SHP77 (cell line): ENCODE measurements at places on chromosomes 12 and 14.

GRCh38 chr14:74973003-74973653, 17.7 kb upstream of the PGF start:
- no peak for DNase-seq

DNA sequence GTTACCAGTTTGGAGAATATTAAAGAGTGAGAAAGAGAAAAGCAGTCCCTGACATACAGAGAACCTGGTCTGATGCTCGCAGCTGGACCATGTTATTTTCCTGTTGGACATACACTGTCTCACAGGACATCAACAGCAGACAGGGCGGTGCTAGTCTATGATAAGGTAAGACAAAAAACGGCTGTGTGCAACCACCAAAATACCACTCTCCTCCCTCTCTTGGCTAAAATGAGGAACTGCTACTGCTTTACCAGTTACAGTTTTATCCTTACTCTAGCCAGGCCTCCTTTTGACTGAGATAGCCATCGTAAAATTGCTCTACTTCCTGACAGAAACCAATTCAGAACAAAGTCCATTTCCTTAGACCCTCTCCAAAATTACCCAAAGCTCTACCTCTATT, 47.0 kb upstream of the ERGIC2 start:
- peak; percentile 7 for DNase-seq

DNA sequence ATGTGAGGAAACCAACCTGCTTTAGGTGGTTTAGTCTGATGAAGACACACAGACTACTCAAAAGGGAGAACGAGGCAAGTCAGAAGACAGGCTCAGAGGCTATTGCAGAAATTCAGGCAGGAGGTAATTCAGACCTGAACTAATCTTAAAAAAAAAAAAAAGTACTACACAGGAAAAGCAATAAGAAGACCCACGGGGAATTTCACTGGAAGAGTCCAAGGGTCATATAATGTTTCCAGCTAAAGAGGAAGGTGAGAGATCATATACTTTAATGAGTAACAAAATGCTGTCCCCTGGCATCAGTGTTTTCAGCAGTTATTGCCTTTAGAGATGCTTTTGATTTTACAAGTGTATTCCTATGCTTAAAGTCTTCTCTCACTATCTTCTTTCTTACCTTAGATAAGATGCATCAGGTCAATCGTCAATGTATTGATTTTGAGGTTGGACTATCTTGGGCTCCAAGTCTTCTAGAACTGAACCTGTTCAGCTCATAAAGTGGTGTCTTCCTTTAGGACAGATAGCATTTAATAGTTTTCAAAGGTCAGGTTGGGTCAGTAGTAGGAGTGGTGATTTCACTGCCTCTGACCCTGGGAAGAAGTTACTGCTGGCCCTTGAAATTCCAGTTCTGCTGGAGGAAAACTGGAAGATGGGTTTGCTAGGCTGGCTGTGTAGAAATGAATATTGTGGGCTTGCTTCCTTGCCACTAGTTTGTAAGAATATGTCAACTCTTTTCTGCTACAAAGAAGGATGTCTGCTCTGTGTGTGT, 60.0 kb downstream of the FAR2 start:
- DNase-seq, result no peak

- no peak for DNase-seq
Measured at GRCh38 chr12:65252515-65252914, 26.0 kb upstream of the MSRB3 start.

DNA sequence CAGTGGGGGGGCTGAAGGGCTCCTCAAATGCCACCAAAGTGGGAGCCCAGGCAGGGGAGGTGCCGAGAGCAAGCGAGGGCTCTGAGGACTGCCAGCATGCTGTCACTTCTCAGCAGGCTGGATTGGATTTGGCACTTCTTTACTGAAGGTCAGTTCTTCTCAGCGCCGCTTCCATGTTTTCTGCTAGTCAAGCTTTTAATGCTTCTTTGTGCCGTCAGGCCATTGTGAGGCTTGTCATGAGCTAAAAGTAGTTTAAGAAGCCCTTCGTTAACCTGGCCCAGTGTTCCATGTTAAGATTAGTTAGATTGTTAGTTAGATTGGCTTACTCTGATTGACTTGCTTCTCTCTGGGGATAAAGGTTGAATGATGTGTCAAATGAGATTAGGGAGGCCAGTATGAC, 13.4 kb downstream of the GABARAPL1 start:
- DNase-seq, result no peak

DNA sequence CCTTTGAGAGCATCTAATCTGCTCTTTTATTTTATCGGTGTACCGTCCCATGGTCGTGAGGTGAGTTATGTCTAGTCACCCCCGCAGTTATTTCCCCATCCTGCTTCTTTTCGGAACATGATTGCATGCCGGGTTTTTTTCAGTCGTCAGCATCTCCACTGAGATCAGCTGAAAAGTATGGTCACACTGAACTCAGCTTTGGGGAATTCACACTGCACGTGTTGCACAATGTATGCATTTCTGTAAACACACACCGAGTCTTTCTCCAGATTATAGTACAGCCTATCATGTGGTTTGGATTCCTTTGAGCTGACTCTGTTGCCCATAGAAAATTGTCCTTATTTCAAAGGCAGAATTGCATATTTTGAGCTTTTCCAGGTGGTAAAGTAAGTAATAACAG, 24.6 kb downstream of the PLXNC1 start:
- DNase-seq, result no peak

DNA sequence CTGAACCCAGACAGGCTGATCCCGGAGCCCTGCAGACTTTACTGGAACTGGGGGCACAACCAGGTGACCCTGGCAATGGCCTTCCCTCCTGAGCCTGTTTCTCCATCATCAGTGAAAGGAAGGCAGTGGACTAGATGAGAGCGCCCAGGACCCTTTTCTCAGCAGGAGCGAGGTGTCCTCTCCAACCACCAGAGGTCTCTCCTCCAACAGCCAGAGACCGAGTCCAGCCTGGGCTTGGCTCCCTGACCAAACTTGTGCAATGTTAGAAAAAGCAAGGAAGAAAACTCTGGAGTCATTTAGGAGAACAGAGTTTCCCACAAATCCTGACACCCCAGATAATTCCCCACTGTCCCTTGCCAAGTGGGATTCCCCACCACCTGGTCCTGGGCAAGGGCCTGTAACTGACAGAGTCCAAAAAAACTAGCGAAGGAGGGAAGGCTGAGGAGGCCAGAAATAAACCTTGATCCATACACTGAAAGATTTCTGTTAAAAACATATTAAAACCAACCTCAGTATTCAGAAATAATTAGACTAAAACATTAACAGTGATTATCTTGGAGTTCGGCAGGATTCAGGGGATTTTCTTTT, 9.0 kb downstream of the RPS6KL1 start:
- DNase-seq, result peak; percentile 12

GRCh38 chr12:13206560-13206897, 10.0 kb downstream of the EMP1 start:
- DNase-seq, result no peak

- no peak for DNase-seq
Measured at GRCh38 chr12:70966996-70967790, 46.7 kb upstream of the PTPRR start.

- DNase-seq, result no peak
Measured at GRCh38 chr12:132423820-132424645, 65.9 kb upstream of the FBRSL1 start.

GRCh38 chr14:38910092-38910491, 192.9 kb downstream of the SEC23A start:
- DNase-seq, result no peak

DNA sequence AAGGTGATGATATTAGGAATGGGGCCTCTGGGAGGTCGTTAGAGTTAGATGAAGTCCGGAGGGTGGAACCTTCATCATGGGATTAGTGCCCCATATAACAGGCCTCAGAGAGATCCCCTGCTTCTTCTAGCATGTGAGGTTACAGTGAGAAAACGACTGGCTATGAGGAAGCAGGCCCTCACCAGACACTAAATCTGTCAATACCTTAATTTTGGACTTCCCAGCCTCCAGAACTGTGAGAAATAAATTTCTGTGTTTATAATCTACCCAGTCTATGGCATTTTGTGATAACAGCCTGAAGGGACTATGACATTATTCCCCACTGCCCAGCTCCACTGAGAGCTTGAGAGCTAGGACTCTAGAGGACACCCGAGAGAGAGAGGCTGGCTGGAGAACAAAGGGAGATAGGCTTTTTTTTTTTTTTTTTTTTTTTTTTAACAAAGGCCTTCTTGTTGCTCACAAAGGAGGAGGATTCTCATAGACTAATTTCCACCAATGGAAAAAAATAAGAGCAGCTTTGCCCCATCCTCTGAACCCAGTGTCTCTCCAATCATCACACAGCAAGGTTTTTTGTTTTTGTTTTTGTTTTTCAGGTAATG, 87.8 kb upstream of the EEA1 start:
- DNase-seq, result no peak

DNA sequence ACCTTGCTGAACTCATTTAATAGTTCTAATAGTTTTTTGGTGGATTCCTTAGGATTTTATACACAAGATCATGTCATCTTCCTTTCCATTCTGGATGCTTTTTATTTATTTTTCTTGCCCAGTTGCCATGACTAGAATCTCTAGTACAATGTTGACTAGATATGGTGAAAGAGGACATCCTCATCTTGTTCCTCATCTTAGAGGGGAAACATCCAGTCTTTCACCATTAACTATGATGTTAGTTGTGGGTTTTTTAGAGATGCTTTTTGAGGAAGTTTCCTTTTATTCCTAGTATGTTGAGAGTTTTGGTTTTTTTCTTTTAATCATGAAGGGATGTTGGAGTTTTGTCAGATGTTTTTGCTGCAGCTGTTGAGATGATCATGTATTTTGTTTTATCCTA, 8.7 kb downstream of the ANKRD13A start:
- no peak for DNase-seq

DNA sequence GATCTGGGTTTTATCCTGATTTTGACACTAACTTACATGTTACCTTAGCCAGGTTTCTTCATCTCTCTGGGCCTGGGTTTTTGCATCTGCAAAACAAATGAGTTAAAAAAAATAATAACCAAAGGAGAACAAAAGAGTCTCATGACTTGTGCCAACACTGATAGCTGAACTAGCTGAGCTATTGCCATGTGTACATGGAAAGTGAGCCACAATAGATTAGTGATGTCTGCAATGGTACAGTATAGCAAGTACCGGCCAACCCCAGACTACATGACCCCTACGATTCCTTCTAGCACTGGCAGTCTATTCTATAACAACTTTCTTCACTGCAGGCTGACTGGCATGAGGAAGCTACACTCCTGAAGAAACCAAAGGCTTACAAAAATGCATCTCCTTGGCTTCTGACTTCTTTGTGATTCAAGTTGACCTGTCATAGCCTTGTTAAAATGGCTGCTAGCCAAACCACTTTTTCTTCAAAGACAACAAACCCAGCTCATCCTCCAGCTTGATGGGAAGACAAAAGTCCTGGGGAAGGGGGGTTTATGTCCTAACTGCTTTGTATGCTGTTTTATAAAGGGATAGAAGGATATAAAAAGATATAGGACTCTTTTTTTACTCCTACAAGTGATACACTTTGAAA, 123.7 kb downstream of the DAD1 start:
- no peak for DNase-seq

DNA sequence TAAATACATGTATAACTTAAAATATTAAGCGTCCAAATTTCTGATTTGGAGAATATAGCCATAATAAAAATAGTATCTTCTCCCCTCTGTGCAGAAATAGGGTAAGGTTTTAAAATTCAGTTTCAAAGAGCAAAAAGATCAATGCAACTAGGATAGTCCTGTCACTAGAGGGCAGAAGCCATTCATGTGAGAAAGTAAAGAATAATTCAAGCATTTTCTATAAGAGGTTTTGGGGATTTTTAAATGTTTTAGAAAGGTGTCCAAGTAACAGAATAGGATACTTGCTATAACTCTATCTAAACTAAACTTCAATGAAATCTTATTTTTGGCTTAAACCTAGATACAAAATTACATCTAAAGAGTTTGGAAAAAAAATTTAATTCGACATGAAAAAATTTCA, 50.3 kb downstream of the ADAMTS20 start:
- DNase-seq, result peak; percentile 11

DNA sequence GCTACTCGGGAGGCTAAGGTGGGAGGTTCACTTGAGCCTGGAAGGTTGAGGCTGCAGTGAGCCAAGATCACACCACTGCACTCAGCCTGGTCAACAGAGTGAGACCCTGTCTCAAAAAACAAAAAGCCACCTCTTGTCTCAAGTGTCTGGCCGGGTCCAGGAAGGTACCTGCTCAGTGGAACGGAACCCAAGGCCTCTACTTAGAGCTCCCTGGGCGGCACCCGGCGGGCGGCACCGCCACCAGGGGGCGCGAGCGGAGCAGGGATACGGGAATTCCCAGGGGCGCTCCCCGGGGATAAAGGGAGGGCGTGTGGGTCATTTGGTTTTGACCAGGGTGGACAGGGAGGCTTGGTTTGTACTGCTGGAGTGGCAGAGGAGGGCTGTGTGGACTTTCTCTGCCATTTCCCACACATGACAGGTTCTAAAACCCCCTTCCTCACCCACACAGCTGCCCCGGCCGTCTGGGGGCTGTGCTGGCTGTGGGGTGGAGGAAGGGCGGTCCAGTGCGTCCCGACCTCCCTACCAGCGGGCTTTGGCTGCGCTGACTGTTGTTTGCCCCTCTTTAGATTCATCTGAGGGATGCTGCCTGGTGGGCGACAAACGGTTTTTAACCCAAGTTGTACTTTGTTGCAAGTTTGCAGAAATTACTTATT, 91.4 kb downstream of the SETD3 start:
- no peak for DNase-seq

DNA sequence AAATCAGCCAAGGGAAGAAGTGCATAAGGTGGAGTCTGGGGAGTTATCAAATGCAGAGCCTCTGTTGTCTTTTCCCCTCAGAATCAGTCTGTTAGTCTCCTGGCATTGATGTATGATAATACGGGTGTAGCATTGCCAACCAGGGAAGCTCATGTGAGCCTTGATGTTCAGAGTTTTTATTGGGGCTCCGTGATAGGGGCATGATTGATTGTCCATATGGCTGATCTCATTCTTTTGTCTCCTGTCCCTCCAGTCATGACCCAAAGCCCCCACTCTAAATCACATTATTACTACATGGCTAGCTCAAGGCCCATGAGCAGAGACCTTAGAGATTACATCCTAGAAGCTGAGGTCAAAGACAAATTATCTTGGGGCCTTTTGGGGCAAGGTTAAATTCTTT, 140.9 kb downstream of the NUBPL start:
- no peak for DNase-seq

DNA sequence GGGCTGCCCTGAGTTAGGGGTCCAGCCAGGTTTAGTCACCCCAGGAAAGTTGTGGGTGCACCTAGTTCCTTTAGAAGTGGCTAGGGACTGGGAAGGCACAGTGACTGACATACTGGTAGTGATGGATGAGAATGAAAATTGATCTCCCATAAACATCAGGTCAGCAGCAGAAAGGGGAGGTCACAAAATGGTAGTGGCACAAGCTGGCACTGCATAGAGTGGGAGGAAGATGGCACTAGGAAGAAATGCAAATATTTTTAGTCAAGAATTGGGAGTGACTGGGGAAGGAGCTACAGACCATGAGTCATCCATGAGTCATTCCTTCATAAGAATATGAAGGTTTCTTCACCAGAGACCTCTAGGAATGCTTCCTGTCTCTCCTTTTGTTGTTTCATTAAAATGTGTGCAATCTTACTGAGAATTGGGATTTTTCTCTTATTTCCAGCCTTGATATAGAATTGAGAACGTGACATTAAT, 198.3 kb upstream of the AMIGO2 start:
- no peak for DNase-seq

GRCh38 chr12:124680863-124681778, 113.7 kb upstream of the NCOR2 start:
- no peak for DNase-seq

GRCh38 chr14:96065661-96066459, 26.7 kb downstream of the C14orf132 start:
- no peak for DNase-seq

GRCh38 chr14:50734950-50735695, 67.0 kb upstream of the SAV1 start:
- DNase-seq, result no peak

- DNase-seq, result no peak
Measured at GRCh38 chr12:110370732-110371231, 32.7 kb downstream of the ANAPC7 start.

GRCh38 chr14:67517083-67517482, 16.0 kb upstream of the PLEKHH1 start:
- DNase-seq, result no peak
